NCI-H1105 treated with DMSO at 0.1 percent for 48 hours (cell line): ENCODE measurements at places on chromosomes 16 and 17.

DNA sequence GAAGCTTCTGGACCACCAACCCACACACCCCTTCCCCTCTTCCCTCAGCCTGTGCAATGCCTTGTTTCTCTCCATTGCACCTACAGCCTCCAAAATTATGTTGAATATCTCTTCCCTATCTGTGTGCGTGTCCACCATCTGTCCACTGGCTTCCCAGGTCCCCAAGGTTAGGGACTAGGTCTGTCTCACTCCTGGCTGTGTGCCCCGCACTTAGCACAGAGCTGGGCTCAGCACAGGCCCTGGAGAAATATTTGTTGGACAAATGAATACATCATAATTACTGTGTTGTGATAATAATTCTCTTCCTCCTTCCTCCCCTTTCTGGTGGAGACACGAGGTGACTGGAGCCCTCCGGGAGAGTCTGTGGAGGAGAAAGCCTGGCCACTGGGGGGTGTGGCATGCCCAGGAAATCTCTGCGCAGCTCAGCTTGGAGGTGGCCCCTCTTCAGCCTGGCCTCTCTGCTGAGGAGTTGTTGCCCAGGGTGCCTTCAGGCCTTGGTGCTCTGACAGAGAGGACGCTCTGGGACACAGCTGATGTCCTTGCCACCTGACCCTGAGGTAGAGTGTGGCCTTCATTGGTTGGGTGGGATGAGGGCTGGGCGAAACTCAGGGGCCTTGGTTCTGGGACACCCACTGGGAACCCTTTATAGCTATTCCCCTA is 3.3 kb upstream of the BRD7 start:
- no peak for DNase-seq

GRCh38 chr16:67767953-67768352 is 38.4 kb downstream of the RANBP10 start:
- no peak for DNase-seq

- no peak for DNase-seq
Measured at GRCh38 chr17:74373838-74374606, 6.7 kb downstream of the GPR142 start.

- DNase-seq, result no peak
Measured at GRCh38 chr17:42485680-42486079, 27.0 kb downstream of the ATP6V0A1 start.

- DNase-seq, result no peak
Measured at GRCh38 chr17:50493744-50494143, 14.5 kb upstream of the MYCBPAP start.

DNA sequence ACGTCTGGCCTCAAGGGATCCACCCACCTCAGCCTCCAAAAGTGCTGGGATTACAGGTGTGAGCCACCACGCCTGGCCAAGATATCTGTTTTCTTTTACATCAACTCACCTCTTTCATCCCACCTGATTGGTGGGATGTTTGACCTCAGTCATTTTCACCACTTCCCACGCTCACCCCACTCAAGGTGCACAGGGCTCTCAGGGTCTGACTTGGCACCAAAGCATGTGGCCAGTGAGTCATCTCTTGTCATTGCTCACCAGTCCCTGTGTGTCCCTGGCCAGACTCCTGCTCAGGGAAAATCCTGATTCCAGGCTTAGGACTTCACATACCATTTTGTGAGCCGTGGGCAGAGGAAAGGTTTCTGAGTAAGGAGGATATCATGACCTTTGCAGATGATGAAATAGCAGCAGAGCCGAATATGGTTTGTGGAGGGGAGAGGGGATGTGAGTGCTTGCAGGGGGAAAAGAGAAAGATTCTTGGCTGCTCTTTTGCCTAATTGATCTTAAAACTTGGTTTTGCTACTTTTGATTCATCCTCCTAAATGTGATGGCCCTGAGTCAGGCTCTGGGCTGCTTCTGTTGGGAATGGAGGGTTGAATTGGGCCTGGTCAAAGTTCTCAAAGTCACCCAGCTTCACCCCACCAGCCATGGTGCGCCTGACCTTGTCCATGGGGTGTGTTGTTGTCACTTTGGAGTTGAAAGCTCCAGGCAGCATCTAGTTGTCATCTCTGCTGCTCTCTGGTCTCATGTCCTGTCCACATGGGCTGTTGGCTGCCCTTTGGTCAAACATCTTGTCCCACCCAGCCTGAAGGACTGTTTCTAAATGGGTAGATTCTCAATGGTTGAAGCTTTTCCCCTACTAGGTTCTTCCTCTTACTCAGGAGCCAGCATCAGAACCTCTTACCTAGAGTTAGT is 6.0 kb upstream of the KCNH6 start:
- no peak for DNase-seq

GRCh38 chr16:67833030-67833414 is 9.1 kb upstream of the THAP11 start:
- no peak for DNase-seq

DNA sequence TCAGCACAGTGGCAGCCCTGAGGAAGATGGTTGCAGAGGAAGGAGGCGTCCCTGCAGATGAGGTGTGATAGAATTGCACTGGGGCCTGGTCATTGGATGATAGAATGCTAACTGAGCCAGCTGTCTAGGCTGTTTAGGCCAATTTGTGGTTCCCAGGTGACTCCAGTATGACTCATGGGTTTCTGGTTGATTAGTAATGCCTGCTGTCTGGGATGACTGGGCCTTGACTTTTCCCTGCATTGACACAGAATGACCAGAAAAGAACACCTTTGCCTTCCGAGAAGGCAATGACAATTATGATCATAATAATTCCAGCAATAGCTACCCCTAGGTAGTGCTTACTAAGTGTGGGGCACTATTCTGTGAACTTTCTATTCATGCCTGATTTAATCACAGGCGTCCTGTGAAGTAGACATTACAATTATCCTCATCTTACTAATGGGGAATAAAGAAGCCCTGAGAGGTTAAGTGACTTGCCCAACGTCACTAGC is 31.5 kb downstream of the USP43 start:
- no peak for DNase-seq

DNA sequence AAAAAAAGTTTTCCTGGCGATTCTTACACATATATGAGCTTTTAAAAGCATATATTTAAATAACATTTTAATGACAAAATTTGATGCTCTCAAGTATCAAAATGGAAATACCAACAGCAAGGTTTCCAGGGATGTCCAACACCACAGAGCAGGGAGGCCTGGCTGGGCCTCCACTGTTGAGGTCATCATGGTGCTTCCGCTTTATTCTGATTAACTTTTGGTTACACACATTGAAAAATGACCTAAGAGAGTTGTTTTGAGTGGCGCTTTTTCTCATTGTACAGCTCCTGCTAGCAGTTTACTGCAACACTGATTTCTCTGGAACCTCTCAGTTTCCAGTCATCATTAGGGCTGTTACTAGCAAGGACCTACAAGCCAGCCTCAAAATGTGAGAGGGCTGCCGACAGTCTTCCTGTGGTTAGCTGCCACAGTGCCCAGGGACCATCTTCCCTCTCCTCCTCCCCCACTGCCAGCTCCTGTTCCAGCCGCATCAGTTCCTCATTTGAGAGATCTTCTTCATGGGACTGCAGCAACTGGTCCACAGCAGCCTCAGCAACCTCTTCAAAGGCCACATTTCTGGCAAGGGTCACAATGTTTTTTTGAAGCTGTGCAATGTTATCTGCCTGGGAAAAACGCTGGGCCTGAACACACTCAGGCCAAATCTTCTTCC is 21.3 kb downstream of the DEF8 start:
- DNase-seq, result no peak

- no peak for DNase-seq
Measured at GRCh38 chr17:67617304-67617899, 100.3 kb upstream of the NOL11 start.

- no peak for DNase-seq
Measured at GRCh38 chr17:73089322-73090317, 2.9 kb downstream of the SLC39A11 start.

DNA sequence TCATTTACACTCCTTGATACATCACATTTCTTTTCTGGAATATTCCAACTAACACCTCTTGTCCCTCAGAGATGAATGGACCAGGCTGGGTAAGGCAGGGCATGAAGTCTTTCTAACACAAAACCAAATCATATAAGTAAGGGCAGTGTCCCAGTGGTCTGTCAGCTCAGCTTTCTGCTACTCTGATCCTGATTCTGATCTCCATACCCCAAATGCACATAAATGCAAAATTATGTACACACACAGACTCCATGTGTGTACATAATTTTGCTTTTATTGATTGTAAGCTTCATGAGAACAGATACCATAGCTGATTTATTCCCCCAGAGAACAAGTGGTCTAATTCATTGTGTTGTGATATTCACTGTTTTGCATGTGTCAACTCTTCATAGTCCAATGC is 47.9 kb downstream of the NOG start:
- no peak for DNase-seq

DNA sequence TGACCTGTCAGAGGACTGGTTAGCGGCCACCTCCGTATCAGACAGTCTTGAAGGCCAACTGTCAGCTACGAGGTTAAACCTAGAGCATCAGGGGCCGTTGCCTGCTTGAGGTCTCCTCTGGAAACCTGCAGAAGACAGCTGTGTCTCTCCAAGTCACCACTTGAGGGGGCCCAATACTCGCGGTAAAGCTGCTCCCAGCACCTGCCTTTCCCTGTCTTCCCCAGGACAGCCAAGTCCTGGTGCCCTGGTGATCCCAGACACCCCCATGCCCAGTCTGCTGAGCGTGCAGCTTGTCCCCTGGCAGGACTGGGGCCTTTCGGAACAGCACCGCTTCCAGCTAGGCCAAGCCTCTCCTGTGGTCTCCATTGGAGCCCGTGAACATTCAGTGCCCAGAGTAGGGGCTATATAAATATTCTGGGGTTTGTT is 80.1 kb downstream of the DNAH17 start:
- DNase-seq, result peak; percentile 45

DNA sequence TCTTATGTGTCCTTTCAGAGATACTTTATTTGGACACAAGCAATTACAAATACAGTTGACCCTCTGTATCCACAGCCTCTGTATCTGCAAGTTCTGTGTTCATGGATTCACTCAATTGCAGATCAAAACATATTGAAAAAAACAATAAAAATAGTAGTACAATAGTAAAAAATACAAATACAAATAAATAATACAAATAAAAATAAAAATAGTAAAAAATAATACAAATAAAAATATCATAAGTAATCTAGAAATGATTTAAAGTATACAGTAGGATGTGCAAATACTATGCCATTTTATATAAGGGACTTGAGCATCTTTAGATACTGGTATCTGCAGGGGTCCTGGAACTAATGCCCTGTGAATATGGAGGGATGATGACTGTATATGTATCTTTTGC is 47.4 kb upstream of the WSB1 start:
- no peak for DNase-seq
